SW 1271 (cell line): ENCODE measurements at places on chromosomes 16 and 17.
A peak's percentile ranks its signal among the peaks of the same experiment; 100 is the strongest.

- DNase-seq: peak; percentile 40
Measured at GRCh38 chr17:76709077-76709950, 1.5 kb downstream of the MXRA7 start.

- DNase-seq: no peak
Measured at GRCh38 chr17:63358111-63358839, 87.8 kb downstream of the CYB561 start.

DNA sequence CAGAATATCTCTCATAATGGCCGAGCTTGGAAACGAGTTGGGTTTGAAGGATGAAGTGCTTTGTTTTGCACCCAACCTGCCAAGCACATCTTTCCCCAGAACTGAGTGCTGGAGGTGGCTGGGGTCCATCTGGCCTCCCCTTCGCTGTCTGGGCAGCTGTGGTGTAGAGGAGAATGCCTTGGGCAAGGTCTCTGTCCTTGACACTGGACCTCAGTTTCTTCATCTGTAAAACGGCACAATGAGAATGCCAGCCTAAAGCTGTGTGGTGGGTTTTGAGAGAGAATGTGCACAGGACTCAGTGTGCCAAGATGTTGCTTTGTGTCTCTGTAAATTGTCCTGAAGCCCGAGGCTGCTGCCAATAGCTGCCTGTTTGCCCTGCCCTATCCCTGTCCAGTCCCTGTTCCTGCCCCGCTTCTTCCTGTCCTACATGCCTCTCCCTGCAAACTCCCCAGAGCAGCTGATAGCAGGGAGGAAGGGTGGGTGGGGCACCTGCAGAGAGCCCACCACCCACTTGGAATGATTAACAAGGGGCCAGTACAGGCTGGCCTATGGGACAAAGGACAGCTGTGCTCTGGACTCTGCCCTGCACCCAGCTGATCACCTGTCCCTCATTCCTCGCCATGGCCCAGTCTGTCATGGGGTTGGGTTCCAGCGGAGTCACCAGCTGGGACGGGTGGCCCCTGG is 15.3 kb downstream of the LASP1 start:
- no peak for DNase-seq

DNA sequence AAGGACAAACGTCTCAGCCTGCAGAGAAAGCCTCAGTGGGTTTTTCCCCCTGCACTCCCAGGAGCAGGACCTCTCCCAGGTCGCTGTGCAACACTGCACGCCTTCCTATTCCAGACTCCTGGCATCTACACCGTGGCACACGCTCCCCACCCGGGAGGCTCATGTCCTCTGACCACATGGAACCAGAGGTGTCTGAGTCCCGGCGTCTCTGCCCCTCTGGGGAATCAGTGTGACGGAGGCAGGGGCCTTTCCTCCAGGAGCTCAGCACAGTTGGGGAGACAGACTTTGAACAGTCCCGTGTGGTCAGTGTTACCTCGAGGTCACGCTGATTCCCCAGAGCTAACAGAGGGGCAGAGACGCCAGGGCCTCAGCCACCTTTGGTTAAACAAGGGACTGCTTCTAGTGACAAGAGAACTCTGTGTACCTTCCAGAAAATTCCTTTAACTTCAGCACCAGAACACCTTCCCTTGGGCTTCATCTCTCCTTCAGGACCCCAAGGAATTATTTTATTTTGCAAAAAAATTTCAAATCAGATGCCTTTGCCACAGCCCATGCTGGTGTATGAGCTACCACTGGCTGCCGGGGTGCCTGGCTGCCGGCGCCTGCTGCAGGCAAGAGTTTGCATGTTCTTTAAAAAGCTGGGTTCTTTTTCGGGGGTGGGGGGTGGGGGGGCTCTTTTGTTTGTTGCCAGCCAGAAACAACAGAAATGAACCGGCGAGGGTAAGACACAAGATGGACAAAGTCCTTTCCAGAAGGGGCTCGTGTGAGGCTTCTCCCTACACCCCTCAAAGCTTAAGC is 6.6 kb downstream of the CANT1 start:
- no peak for DNase-seq

- DNase-seq: no peak
Measured at GRCh38 chr17:38325221-38325851, 18.4 kb downstream of the GPR179 start.

GRCh38 chr16:64586781-64587180 is 535.1 kb downstream of the CDH11 start:
- no peak for DNase-seq

GRCh38 chr17:17191961-17192381 is 14.2 kb downstream of the PLD6 start:
- no peak for DNase-seq

- DNase-seq: no peak
Measured at GRCh38 chr17:13518261-13519000, 83.3 kb downstream of the HS3ST3A1 start.

- no peak for DNase-seq
Measured at GRCh38 chr17:72378414-72379390, 257.9 kb downstream of the SOX9 start.

DNA sequence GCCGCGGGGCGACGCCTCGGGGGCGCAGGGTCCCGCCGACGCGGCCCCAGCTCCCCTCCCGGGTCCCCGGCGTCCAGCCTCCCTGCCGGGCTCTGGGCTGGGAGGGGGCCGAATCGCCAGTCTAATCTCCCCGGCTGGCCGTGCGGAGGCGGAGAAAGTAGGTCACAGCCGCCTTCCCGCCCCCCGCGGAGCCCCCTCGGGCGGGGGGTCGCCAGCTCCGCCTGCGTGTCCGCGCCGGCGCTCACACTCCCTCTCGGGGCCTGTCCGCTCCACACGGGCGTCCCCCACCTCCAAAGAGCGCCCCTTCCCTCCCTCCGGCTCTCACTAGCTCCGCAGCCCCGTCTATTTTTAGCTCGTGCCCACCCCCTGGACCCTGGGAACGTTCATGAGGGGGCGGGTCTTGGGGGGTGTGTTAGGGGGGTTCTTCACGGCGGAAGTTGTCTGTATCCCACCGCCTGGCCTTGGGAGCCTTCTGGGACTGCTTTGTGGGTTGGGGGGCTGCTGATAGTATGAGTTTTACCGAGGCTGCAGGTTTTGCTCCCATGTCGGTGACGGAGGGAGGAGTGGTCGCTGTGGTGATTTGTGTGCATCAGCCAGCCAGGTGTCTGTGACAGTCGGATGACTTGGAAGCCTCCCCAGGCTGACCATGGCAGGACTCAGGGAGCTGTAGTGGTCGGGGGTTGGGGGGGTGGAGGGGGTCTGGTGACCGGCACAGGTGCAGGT is 1.1 kb downstream of the ATP1B2 start:
- no peak for DNase-seq

DNA sequence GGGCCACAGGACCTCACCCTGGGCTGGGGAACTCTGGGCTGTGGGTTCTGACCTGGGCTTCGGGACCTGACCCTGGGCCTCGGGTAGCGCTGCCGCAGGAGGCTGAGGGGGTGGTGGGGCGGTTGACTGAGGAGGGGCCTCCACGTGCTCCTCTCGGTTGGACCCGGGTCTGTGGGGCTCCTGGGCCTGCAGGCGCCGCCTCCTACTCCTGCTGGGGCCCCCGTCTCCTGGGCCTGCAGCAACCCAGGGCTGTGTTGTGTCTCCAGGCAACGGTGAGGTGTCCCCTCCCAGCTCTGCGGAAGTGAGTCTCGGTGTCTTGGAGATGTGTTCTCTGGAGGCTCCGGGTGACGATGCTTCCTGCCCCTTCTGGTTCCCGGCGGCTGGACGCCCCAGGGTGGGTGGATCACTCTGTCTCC is 41.5 kb upstream of the GNG13 start:
- no peak for DNase-seq

DNA sequence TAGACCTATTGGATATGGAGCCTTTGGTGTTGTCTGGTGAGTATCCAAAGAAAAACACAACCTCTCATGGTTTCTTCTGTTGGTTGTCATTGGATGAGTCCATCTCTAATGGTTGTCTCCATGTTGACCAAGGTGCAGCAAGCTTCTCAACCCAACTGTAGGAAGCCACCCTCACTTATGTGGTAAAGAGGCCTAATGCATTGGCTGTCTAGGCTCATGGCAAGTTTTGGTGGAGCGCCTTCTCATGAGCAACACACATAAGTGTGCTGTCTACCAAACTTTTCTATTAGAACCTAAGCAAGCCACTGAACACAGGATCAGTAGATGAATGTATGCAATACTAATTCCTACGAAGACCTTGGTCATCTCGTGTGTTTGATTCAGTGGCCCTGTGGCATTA is 819 bp downstream of the NLK start:
- no peak for DNase-seq

DNA sequence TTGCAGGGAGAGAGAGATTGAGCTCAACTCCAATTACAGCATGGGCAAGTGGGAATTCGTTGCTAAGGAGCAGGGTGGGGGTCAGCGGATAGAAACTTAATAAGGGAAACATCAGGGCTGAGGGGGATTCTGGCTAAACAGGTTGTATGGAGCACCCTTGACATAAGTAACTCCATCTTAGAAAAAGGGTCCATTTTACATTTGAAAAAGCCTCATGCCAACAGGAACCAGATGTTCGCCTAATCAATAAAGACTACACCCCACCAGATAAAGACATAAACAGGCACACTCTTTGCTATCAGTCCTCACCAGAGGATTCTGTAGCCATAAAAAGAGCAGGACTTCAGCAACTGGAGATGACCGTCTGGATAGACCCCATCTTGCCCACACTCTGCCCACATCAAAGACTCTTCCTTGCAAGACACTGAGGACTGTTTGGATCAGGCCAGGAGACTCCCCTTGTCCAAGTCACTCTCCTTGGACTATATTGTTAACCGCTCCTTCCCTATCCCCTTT is 1.6 kb upstream of the LRRC75A start:
- no peak for DNase-seq

- DNase-seq: no peak
Measured at GRCh38 chr17:47870056-47870455, 19.1 kb upstream of the SP6 start.

DNA sequence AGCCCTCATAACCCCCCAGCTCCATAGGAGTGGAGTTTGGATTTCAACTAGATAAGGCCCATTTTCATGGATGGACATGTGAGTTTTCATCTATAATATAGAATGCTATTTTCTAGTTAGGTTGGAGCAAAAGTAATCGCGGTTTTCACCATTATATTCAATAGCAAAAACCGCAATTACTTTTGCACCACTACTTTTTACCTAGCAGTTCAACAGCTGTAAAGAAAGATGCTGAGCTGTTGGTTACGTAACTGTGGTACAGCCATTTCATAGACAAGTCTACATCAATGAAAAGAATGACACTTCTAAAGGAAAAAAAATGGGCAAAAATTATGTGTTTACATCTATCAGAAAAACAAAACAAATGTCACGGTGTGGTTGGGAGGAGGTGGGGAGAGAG is 507.7 kb downstream of the MAF start:
- DNase-seq: no peak

- no peak for DNase-seq
Measured at GRCh38 chr17:48429638-48430586, at the start of gene SKAP1. SKAP1 (minus strand) TSS chr17:48430214.

DNA sequence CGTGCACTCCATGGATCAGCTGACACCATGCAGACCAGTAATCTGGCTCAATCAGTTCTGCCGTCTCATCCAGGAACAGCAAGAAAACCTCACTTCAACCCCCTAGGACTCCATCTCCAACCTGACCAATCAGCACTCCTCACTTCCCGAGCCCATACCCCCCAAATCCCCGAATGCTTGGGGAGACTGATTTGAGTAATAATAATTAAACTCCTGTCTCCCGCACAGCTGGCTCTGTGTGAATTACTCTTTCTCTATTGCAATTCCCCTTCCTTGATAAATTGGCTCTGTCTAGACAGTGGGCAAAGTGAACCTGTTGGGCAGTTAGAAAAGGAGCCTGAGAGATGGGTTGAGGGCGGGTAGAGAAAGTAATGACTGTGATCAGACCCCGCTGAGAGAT is 320.0 kb downstream of the HAPSTR1 start:
- DNase-seq: no peak

DNA sequence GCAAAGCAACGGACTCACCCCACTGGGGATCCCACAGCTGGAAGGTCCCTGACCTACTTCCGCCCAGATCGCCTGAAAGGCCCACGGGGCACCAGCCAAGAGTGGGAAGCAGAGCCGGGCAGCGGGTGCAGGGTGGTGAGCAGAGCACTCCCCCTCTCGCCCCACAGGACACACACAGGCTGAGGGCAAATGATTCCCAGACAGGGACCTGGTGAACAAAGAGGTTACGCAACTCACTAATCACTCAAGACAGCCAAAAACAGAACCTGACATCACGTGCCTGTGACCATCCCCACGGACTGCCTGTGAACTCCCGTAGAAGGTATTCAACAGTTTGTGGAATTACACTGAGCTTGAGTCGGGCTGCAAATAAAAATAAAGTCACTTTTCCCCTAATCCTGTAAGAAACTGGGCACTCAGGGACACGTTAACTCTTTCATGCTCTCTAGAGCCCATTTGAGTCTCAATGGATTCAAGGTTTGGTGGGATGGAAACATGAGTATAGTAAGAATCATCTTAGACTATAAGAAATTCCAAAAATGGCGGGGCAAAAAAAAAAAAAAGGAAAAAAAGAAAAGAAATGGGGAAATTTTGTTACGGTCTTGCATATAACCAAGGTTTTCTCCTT is 396.1 kb downstream of the SOX9 start:
- DNase-seq: no peak

DNA sequence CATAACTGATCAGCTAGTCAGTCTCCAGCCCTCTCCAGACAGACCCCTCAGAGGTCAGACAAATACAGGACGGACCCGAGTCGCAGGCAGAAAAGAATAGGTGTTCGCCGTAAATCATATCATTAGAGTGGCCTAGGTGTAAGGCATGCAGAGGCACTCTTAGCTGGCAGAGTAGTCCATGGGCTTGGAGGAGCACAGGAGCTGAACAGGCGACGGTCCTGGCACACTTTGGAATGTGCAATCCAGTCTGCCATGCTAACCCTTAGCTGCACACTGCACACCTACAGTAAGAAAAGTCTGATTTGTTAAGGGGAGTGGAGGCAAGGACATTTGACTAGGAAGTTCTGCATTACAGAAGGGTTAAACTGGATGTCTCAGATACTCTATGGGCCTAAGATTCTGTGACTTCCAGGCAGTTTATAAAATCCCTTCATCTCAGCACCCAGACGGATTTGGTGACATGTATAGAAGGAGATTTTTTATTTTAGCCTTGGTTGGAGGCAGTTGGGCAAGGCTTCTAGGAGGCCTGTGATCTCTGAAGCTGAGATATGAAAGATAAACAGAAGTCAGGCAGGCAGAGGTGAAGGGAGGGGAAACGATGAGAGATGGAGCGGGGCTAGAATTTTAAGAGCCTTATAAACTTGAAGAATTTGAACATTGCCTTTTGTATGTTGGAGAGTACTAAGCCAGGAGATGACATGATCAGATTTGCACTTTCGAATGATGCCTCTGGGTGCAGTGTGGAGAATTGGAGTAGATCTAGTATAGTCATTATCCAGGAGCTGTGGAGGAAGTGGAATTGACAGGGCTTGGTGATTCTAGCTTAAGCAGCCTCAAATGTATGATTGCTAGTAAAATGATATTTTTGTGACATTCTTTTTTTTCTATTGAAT is 34.6 kb upstream of the SLC5A11 start:
- DNase-seq: no peak
